ENCODE measurements at places on chromosomes 12 and 14.

DNA sequence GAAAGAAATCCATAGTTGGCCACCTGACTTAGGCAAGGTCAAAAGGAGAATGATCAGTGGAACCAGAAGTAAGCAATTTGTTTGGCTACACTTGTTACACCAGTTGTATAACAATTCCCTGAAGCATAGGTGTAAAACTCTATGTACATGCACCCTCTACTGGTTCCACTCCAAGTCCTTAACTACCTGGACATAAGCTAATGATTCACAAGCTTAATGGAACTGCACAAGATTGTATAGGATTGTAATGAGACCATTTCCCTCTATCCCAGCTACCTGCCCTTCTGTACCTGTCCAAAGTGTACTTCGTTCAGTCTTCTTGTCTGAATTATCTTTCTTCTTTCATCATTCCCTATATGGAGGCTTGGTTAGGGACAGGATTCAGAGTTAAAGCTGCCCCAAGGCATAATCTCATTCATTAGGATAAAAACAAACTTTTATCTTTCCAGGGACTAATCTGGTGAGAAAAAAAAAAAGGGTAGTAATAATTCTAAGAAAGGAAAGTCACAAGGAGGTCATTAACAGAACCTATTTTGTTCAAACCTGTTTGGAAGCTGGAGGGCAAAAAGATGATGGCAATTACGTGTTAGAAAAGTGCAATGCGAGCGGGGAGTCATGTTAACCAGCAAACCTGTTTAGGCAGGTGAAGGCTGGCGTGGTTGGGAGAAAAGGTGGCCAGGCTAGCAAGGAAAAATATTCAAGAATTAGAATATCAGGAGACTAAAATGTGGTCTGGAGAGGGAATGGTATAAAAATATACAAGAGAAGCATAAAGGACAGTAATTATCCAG is 2.8 kb upstream of the TMEM52B start:
- H3K4me1 ChIP-seq: no peaks in the 10 kb centered on the region
- no peaks in the 10 kb centered on the region for H3K36me3 ChIP-seq
- H3K27me3 ChIP-seq: no peaks in the 10 kb centered on the region
- H3K4me3 ChIP-seq: no peak overlapping the region

DNA sequence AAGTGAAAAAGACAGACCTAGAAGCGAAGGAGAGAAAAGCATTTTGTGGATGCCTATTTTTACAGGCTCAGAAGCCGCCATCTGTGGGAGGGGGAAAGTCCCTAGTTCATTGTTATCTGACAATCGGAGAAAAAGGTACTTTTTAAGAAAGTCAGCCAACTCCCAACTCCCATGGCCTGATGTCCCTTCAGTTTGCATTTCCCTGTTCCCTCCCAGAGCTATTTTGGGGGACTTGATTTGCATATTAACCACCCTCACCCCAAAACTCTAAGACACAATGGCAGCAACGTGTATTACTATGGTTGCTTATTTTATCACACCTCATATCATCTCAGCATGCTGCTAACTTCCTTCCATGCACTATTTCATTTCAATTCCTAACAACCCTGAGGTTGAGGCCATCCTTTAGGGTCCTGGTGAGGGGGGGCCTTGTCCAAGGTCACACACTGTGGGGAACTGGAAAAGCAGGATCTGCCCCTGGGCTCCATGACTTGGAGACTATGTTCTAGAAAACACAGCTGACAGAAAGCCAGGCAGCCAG is 18.7 kb downstream of the HVCN1 start:
- H3K4me1 ChIP-seq: peaks cover 20% of the 10 kb centered on the region
- no peak overlapping the region for H3K4me3 ChIP-seq
- no peaks in the 10 kb centered on the region for H3K36me3 ChIP-seq
- DNase-seq: peak; percentile 43
- H3K27me3 ChIP-seq: no peaks in the 10 kb centered on the region
- H3K27ac ChIP-seq: no peak overlapping the region

- DNase-seq: no peak
- no peaks in the 10 kb centered on the region for H3K27me3 ChIP-seq
- no peak overlapping the region for H3K4me3 ChIP-seq
Observed at GRCh38 chr12:127078577-127079350, 1188.2 kb upstream of the TMEM132C start.

GRCh38 chr14:99100497-99101270 is 171.3 kb downstream of the BCL11B start:
- H3K4me1 ChIP-seq: no peaks in the 10 kb centered on the region
- H3K36me3 ChIP-seq: no peaks in the 10 kb centered on the region
- H3K4me3 ChIP-seq: no peak overlapping the region
- H3K27me3 ChIP-seq: no peaks in the 10 kb centered on the region

- H3K4me1 ChIP-seq: no peaks in the 10 kb centered on the region
- no peak overlapping the region for H3K4me3 ChIP-seq
- no peak for DNase-seq
- no peaks in the 10 kb centered on the region for H3K27me3 ChIP-seq
Observed at GRCh38 chr12:27515671-27516070, 8.3 kb upstream of the PPFIBP1 start.

GRCh38 chr12:69684466-69684865 is 14.6 kb downstream of the BEST3 start:
- H3K27me3 ChIP-seq: no peaks in the 10 kb centered on the region
- no peak overlapping the region for H3K27ac ChIP-seq
- no peaks in the 10 kb centered on the region for H3K36me3 ChIP-seq
- DNase-seq: no peak

- H3K36me3 ChIP-seq: peaks cover 14% of the 10 kb centered on the region
- no peak overlapping the region for H3K4me3 ChIP-seq
- DNase-seq: peak; percentile 69
- peak overlapping the region; percentile 31 for H3K27ac ChIP-seq
- H3K27me3 ChIP-seq: no peaks in the 10 kb centered on the region
Observed at GRCh38 chr12:124389138-124389724, 94.3 kb downstream of the RFLNA start.

- no peaks in the 10 kb centered on the region for H3K36me3 ChIP-seq
- peaks cover 9% of the 10 kb centered on the region for H3K4me1 ChIP-seq
- no peak overlapping the region for H3K27ac ChIP-seq
- H3K27me3 ChIP-seq: no peaks in the 10 kb centered on the region
- no peak overlapping the region for H3K4me3 ChIP-seq
Observed at GRCh38 chr12:56193025-56193578, 3.8 kb upstream of the SMARCC2 start.

DNA sequence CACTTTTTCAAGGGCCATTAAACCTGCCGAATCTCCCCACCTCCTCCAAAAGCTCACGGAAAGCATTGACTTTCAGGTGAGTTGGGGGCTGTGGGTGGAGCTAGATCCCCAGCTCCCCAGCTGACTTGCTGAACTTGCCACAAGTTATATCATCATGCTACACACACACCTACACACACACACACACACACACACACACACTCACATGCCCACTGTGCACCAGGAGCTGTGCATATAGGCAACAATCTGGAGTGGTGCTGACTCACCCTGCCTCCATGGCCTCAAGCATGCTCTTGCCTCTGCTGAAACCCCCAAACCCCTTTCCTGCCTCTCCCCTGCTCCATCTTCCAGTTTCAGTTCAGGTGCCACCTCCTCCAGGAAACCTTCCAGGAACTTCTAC is 26.1 kb downstream of the SERPINA3 start:
- H3K4me1 ChIP-seq: no peaks in the 10 kb centered on the region
- H3K36me3 ChIP-seq: no peaks in the 10 kb centered on the region
- no peak overlapping the region for H3K4me3 ChIP-seq
- H3K27me3 ChIP-seq: no peaks in the 10 kb centered on the region
- H3K27ac ChIP-seq: no peak overlapping the region
- DNase-seq: no peak

DNA sequence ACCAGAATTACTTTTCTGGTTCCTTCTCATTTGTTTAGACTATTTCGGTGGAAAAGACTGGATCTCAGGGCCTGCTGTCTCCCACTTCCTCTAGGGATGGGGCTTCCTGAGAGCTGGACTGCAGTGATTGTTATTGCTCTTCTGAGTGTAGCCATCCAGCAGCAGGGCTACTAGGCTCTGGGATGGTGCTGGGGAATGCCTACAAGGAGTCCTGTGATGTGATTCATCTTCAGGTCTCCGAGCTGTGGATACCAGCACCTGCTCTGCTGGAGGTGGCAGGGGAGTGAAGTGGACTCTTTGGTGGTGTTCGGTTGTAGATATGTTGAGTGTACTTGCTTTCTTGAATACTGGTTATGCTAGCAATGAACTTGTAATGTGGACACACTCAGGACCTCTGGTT is 42.7 kb downstream of the AEBP2 start:
- H3K36me3 ChIP-seq: peaks cover 2% of the 10 kb centered on the region
- H3K4me3 ChIP-seq: no peak overlapping the region
- peak overlapping the region; percentile 53 for H3K27ac ChIP-seq
- peaks cover 52% of the 10 kb centered on the region for H3K4me1 ChIP-seq

- H3K27me3 ChIP-seq: no peaks in the 10 kb centered on the region
- H3K36me3 ChIP-seq: no peaks in the 10 kb centered on the region
- no peak for DNase-seq
- H3K27ac ChIP-seq: no peak overlapping the region
- peaks cover 49% of the 10 kb centered on the region for H3K4me1 ChIP-seq
Observed at GRCh38 chr14:87989956-87990299, 3.1 kb downstream of the GALC start.

DNA sequence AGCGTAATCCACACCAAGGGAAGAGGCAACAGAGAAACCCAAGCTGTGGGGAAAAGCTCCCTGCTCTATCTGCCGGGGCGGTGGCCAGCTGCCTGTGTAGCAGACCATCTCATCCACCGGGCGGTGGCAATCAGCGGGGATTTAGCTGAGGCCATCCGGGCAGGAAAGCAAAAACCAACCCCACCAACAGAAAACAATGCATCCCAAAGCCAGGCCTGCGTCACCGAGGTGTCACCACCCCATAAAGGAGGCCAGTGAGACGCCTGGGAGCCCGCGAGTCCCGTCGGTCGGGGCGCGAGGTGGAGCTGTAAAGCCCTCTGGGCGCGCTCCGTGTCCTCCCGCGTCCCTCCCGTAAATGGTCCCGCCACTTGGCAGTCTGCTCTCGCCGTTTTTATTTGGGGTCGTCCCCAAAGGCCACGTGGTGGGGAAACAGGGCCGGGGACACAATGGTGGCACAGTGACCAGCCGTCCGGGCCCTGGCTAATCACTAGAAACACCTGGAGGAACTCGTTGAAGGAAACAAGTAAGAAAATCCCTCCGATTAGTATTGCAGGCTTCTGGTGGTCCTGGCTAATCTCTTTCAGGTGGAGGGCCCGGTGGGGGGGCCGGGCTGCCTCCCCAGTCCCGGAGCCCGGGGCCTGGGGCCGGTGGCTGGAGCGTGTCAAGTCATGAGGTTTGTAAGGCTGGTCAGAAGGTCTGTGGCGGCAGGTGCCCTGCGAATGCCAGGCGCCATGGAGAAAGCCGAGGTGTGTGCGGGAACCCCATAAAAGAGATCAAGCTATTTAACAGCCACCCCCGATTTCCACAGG is 94.7 kb upstream of the GSC start:
- H3K4me1 ChIP-seq: no peaks in the 10 kb centered on the region
- H3K27me3 ChIP-seq: no peaks in the 10 kb centered on the region
- no peak for DNase-seq
- no peaks in the 10 kb centered on the region for H3K36me3 ChIP-seq

GRCh38 chr12:3004655-3005565 is 45.7 kb downstream of the TEAD4 start:
- H3K36me3 ChIP-seq: no peaks in the 10 kb centered on the region
- H3K4me1 ChIP-seq: no peaks in the 10 kb centered on the region
- no peaks in the 10 kb centered on the region for H3K27me3 ChIP-seq
- DNase-seq: no peak
- H3K4me3 ChIP-seq: no peak overlapping the region

- H3K27ac ChIP-seq: no peak overlapping the region
- peaks cover 38% of the 10 kb centered on the region for H3K4me1 ChIP-seq
- H3K36me3 ChIP-seq: no peaks in the 10 kb centered on the region
- H3K27me3 ChIP-seq: no peaks in the 10 kb centered on the region
Observed at GRCh38 chr14:52286661-52287649, 19.5 kb downstream of the PTGDR start.

GRCh38 chr12:121894633-121895032 is 6.0 kb downstream of the PSMD9 start:
- no peak overlapping the region for H3K4me3 ChIP-seq
- no peak for DNase-seq
- peaks cover 27% of the 10 kb centered on the region for H3K4me1 ChIP-seq
- no peak overlapping the region for H3K27ac ChIP-seq

DNA sequence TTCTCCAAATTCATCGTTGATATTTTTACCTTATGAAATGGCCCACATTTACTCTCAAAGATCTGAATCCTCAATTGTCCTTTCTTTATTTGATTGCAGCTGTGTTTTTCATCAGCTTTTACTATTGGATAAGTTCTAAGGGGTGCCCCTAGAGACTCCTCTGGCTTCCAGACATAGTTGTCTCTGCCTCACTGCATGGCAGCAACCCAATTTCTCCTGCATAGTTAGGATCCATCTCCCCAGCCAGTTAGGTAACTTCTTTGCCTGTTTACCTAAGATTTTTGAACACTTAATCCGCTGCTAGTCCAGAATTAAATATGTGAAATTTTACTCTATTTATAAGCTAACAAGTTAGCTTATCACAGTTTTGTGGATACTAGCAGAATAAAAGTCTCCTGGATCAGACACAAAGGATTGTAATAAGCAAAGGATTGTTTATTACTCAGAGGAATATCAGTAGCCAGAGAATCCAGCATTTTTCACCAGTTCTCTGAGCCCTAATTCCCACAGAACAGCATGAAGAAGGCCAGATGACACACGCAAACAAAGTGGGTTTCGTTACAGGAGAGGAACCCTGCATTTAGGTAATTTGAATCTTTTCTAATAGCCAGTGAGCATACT is 101.1 kb downstream of the BBS10 start:
- H3K4me1 ChIP-seq: no peaks in the 10 kb centered on the region
- no peak for DNase-seq
- H3K36me3 ChIP-seq: no peaks in the 10 kb centered on the region
- no peak overlapping the region for H3K27ac ChIP-seq
- H3K4me3 ChIP-seq: no peak overlapping the region

GRCh38 chr12:31600252-31600651 is 9.3 kb upstream of the DENND5B start:
- H3K4me1 ChIP-seq: no peaks in the 10 kb centered on the region
- no peak overlapping the region for H3K27ac ChIP-seq
- H3K36me3 ChIP-seq: no peaks in the 10 kb centered on the region
- no peak for DNase-seq

DNA sequence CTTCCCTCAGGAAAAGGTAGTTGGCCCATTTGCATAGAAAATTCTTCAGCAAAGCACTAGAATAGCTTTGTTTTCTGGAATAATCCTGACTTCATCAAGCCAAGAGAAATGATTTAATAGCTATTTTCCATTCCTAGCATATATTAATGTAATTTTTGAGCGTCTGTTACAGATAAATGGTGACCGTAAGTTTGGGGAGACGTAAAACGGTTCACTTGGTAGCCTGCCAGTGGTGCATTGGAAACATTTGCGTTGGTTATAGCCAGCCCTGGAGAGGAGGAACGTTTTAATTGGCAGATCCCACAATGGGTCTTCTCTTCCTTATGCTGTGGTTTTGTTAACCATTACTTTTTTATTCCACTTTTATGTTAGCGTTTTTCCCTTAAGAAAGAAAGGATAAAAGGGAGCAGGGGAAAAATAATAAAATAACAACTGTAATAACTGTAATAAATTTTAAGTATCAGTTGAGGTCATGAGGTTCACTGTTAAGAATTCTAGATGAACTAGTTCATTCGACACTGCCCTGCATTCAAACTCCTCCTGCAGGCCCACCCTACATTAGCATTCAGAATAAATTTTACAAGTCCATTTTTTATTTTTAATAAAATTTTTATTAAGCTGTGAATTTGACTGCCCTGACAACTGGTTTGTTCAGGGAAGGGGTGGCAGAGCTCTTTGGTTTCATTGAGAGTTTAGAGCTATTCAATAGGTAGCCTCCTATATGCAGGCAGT is 300.7 kb downstream of the ERC1 start:
- H3K4me3 ChIP-seq: no peak overlapping the region
- no peak for DNase-seq
- no peaks in the 10 kb centered on the region for H3K4me1 ChIP-seq
- peaks cover 7% of the 10 kb centered on the region for H3K36me3 ChIP-seq

GRCh38 chr14:23307146-23307530 is 505 bp downstream of the BCL2L2 start:
- H3K27ac ChIP-seq: no peak overlapping the region
- no peaks in the 10 kb centered on the region for H3K36me3 ChIP-seq
- no peaks in the 10 kb centered on the region for H3K27me3 ChIP-seq

Data from CD4-positive, alpha-beta memory T cell (primary cell).